IMR-90 (cell line): ENCODE measurements at places on chromosomes 1 and 21. TPM values are rescaled to one million over a fixed set of nuclear protein-coding genes. Genes with fewer than 3 reads are reported as not detected.

GRCh38 chr1:47257224-47257623 lies 25.2 kb upstream of the TAL1 start:
- H3K27me3 ChIP-seq: no peaks in the 10 kb centered on the region
- no peak overlapping the region for H3K27ac ChIP-seq

DNA sequence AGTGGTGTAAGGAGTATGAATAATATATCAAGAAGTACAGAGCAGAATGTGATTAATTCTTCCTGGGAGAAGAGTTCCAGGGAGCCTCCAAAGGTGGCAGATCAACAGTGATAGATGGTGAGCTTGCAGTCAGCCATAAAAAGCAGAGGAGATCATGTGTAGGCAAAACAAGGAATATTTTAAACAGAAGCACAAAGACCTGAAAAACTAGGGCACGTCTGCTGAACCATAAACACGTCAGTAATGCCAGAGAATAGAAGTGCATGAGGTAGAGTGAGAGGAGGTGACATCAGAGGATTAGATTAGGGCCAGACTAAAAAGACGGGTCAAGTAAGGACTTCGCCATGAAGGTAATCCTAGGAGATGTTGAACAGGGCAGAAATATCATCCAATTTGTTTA lies 151.8 kb downstream of the EIF4G3 start:
- no peak for DNase-seq
- no peaks in the 10 kb centered on the region for H3K36me3 ChIP-seq
- H3K4me3 ChIP-seq: no peak overlapping the region

Gene AGT
- under 0.01 and 0.18 TPM in 2 replicates for total RNA-seq

Gene CADM3
- total RNA-seq: not detected in 2 replicates

GRCh38 chr1:223276029-223276428 lies 87.9 kb downstream of the SUSD4 start:
- no peaks in the 10 kb centered on the region for H3K36me3 ChIP-seq
- H3K27ac ChIP-seq: no peak overlapping the region
- H3K4me3 ChIP-seq: no peak overlapping the region
- no peak for DNase-seq

Gene VHLL
- 0.28 TPM in 1 of 2 replicates, not detected in the other for total RNA-seq

Gene GABPB2
- 11.9 and 12.9 TPM in 2 replicates for total RNA-seq

GRCh38 chr1:165826565-165827267 lies 698 bp upstream of the UCK2 start:
- H3K27ac ChIP-seq: no peak overlapping the region
- peak overlapping the region; percentile 93 for H3K4me3 ChIP-seq
- no peaks in the 10 kb centered on the region for H3K27me3 ChIP-seq
- H3K36me3 ChIP-seq: no peaks in the 10 kb centered on the region
- H3K4me1 ChIP-seq: no peaks in the 10 kb centered on the region

DNA sequence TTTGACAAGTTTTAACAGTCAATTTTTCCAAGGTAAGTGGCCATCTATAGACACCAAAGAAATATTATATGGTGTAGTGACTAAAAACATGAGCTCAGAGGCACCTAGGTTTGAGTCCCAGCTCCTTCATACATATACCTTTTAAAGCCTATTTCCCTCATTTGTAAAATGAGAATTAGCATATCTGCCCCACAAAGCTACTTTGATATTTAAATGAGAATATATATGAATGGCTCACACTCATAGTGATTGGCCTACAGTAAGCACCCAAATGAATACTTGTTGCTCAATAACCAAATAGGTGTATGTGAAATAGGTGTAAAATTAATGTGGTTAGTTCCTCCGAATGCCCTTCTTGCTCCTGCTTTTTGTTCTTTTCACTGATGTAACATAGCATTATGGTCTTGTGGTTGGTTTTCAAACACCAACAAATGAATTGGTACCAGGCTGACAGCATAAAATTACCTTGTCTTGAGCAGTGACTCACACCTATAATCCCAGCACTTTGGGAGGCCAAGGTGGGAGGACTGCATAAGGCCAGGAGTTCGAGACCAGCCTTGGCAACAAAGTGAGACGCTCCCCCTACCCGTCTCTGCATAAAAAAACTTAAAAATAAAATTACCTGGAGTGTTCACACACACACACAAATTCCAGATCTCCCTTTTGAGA lies 25.3 kb downstream of the CNIH4 start:
- H3K27ac ChIP-seq: no peak overlapping the region
- peaks cover 13% of the 10 kb centered on the region for H3K36me3 ChIP-seq
- no peak for DNase-seq
- H3K4me3 ChIP-seq: no peak overlapping the region

DNA sequence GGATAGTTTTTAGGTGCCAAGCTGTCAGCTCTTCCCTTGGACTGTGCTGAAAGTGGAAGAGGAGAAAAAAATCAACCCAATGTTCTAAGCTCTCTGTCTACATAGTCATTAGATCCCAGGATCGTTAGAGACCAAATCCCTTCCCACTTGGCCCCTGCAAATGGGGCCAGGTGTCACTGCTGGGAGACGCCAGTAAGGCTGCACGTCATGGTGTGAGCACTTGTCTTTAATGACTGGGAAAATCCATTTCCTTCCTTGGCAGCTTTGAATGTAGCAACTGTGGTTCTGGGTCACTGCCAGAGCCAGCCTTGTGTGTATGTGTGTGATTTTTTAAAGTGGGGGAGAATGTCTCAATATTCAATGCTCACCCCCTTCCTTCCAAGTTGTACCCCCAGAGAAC lies 59.9 kb downstream of the MAN1C1 start:
- H3K27me3 ChIP-seq: peaks cover 1% of the 10 kb centered on the region; the same call in 1 of the 2 replicates
- H3K4me1 ChIP-seq: peaks cover 12% of the 10 kb centered on the region; the same call in 1 of the 2 replicates
- H3K4me3 ChIP-seq: no peak overlapping the region
- DNase-seq: peak; percentile 46

GRCh38 chr1:41779360-41779759 lies 139.4 kb downstream of the HIVEP3 start:
- 0 out of 2 replicates have a peak, but pooled peaks cover 2% of the 10 kb centered on the region for H3K27me3 ChIP-seq
- no peaks in the 10 kb centered on the region for H3K36me3 ChIP-seq
- no peak for DNase-seq

Gene RHD
- 0.28 TPM in 1 of 2 replicates, not detected in the other for total RNA-seq

DNA sequence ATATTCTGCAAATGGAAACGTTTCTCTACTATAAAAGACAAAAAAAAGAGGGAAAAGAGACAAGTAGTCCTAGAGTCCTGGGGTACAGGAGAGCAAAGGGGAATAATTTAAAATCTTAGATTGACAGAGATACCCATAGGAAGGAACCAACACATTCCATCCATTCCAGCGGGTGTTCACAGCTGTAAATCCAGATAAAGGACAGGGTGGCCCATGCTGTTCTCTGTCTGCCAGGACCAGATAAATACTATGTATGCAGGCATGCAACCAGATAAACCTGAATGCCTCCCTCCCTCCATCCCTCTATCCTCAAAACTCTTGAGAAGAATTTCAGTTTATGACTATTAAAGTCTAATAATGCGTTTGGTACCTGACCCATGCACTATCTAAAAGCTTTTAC lies 131.8 kb downstream of the PTPN14 start:
- no peaks in the 10 kb centered on the region for H3K27me3 ChIP-seq
- no peaks in the 10 kb centered on the region for H3K36me3 ChIP-seq
- H3K4me3 ChIP-seq: no peak overlapping the region
- H3K4me1 ChIP-seq: peaks cover 18% of the 10 kb centered on the region

Gene DBT
- 3.8 and 7.5 TPM in 2 replicates for total RNA-seq

GRCh38 chr21:41767606-41768436 lies 969 bp upstream of the RIPK4 start:
- DNase-seq: peak; percentile 17
- peaks cover 95% of the 10 kb centered on the region for H3K27me3 ChIP-seq
- H3K27ac ChIP-seq: no peak overlapping the region
- H3K36me3 ChIP-seq: no peaks in the 10 kb centered on the region

DNA sequence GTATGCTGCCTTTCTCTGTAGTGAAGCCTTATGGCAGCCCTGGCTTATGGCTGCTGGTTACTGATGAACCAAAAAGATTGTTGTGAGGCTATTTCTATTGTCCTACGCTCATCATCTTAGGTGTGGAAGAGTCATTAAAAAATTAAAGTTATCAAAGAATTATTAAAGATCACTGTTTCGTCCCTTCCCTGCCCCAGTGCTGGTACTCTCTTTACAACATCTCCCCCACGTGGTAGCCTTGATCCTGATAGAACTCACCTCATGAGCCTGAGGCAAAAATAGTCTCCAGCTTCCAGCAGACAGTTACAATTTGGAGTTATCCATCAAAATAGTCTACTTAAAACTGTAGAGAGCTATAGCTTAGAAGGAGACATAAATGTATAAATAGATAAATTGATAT lies 201.5 kb downstream of the S1PR1 start:
- H3K27me3 ChIP-seq: peaks cover 5% of the 10 kb centered on the region
- peak; percentile 2 for DNase-seq
- H3K27ac ChIP-seq: no peak overlapping the region
- H3K4me3 ChIP-seq: no peak overlapping the region
- H3K36me3 ChIP-seq: no peaks in the 10 kb centered on the region

DNA sequence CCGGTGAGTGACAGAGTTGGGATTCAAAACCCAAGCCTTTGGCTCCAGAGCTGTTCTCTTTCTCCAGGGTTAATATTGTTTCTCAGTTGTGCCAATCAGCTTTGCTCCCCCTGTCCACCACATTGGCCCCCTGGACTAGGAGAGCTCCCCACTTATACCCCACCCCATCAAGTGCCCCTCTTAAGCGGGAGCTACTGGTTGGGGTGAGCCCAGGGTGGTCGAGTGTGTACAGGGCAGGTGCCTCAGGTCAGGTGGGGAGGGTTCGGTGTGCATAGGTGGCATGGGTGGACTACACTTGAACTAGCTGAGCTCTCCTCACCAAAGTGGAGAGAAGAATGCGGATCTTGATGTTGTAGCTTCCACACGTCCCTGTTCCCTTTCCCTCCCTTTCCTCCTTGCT lies 14.2 kb downstream of the KCNA2 start:
- DNase-seq: no peak
- no peaks in the 10 kb centered on the region for H3K36me3 ChIP-seq
- peaks cover 3% of the 10 kb centered on the region for H3K27me3 ChIP-seq
- no peaks in the 10 kb centered on the region for H3K4me1 ChIP-seq
- no peak overlapping the region for H3K27ac ChIP-seq
- H3K4me3 ChIP-seq: no peak overlapping the region

DNA sequence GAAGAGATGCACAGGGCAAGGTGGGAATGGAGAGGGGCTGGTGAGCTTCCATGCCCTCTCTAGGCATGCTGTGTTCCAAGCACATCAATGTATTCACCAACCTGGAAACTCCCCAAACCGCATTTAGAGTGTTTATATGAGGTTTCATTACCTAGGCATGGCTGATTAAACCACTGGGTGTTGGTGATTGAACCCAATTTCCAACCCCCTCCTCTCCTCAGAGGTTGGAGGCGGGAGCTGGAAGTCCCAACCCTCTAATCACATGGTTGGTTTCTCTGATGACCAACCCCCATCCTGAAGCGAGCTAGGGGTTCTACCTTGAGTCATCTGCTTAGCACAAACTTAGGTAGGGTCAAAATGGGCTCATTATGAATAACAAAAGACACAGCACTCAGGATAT lies 3.0 kb upstream of the PPIE start:
- H3K4me1 ChIP-seq: peaks cover 5% of the 10 kb centered on the region; the same call in 1 of the 2 replicates
- H3K4me3 ChIP-seq: no peak overlapping the region
- H3K27me3 ChIP-seq: peaks cover 22% of the 10 kb centered on the region
- H3K36me3 ChIP-seq: no peaks in the 10 kb centered on the region; the same call in 1 of the 2 replicates
- H3K27ac ChIP-seq: no peak overlapping the region
- no peak for DNase-seq

Gene GLIS1
- 0.18 and 0.28 TPM in 2 replicates for total RNA-seq

GRCh38 chr1:114609826-114610225 lies 28.4 kb upstream of the BCAS2 start:
- no peak for DNase-seq
- no peak overlapping the region for H3K4me3 ChIP-seq
- no peak overlapping the region for H3K27ac ChIP-seq
- H3K36me3 ChIP-seq: no peaks in the 10 kb centered on the region

- no peaks in the 10 kb centered on the region for H3K27me3 ChIP-seq
- H3K36me3 ChIP-seq: no peaks in the 10 kb centered on the region
- H3K4me3 ChIP-seq: no peak overlapping the region
- no peak for DNase-seq
- no peak overlapping the region for H3K27ac ChIP-seq
Measured at GRCh38 chr21:35321322-35322200, 272.5 kb upstream of the RUNX1 start.
